ENCODE measurements at places on chromosomes 12 and 14.

GRCh38 chr12:113318900-113319628 lies 15.8 kb downstream of the SLC8B1 start:
- no peak for DNase-seq

DNA sequence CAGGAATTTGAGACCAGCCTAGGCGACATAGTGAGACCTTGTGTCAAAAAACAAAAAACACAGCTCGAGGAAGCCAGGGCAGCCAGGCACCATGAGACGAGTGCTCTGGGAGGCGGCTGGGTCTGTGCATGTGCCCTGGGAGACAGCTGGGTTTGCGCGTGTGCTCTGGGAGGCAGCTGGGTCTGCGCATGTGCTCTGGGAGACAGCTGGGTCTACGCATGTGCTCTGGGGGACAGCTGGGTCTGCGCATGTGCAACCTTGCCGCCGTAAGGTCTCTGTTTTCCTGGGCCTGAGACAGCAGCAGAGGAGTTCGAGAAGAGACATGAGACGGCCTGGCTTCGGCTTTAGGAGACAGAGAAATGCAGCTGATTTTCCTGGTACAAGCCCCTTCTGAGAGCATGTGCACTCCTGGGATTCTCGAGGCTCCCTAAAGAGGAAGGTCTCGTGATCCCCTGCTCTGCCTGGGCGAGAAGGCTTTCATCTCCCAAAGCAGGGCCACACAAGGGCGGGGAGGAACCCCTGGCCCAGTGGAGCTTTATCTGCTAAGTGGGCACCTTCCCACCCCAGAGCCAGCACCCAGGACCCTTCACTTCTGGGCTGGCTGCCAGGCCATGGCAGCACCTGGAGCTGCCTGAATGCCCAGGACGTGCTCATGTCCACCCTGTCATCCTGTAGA lies 3.5 kb upstream of the BDKRB1 start:
- DNase-seq: no peak

GRCh38 chr12:14695715-14696141 lies 671 bp downstream of the GUCY2C start:
- no peak for DNase-seq

GRCh38 chr12:109762071-109762672 lies 48.5 kb downstream of the FAM222A start:
- no peak for DNase-seq

DNA sequence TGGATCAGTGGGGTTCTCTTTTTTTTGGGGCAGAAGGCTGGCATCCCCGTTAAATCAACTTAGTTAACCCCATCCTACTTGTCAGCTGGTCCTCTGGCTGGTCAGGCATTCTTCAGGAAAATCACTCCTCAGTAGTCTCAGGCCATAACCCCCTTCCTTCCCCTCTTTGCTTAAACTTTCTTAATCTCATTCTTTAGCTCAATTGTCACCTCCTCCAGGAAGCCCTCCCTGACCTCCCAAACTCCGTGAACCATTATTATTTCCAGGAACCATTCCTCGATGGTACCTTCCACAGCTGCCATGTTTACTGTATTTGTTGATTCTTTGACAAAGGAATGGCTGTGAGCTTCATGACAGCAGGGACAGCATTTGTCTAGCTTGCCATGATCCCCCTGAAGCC lies 72.5 kb upstream of the FBXO21 start:
- DNase-seq: no peak

GRCh38 chr14:72165229-72165698 lies 233.0 kb downstream of the RGS6 start:
- DNase-seq: no peak

GRCh38 chr12:104748356-104748755 lies 209.7 kb downstream of the SLC41A2 start:
- DNase-seq: no peak

GRCh38 chr14:80117876-80118275 lies 93.4 kb downstream of the DIO2 start:
- DNase-seq: no peak

- DNase-seq: no peak
Measured at GRCh38 chr14:24298892-24299254, 707 bp downstream of the DHRS1 start.

- DNase-seq: no peak
Measured at GRCh38 chr14:34498684-34499412, 36.8 kb upstream of the SPTSSA start.

DNA sequence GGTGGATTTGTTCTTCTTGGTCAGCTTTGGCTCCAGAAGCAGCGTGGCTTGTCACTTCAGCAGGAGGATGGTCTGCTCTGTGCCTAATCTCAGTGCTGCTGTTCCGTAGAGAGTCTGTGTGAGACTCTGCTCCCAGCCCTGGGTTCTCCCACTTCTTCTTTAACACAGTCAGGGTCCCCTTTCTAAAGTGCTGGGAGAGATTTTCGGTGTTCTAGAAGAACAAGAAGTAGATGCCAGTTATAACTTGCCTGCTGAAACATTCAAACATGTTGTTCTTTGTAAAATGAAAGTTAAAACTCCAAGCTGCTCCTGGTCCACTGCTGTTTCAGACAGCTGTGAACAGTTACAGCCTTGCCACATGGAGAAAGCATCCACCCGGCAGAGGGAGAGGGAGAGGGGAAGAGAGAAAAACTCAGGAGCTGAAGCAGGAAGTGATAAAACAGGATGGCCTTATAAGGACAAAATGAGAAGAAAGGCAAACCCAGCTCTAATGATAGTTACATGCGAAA lies 55.2 kb upstream of the CERS5 start:
- peak; percentile 47 for DNase-seq

GRCh38 chr12:15522574-15523187 lies 200.4 kb downstream of the PTPRO start:
- no peak for DNase-seq

GRCh38 chr12:4202918-4203317 lies 70.6 kb upstream of the CCND2 start:
- DNase-seq: no peak

DNA sequence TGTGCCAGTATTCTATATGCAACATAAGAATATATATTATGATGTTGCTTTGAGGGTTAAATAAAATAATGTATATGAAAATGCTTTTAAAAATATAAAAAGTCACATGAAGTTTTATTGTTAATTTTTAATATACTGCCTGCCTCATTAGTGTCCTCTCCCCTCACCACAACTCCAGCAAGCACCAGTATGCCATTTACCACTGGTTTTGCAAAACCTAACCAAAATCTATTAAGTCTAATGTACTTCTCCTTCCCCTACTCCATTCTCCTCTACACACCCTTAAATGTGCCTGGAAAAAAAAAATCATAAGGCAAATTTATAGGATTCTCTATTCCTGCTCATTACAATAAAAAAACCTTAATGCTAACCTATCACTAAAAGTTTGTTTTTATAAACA lies 24.0 kb upstream of the GNG2 start:
- no peak for DNase-seq

DNA sequence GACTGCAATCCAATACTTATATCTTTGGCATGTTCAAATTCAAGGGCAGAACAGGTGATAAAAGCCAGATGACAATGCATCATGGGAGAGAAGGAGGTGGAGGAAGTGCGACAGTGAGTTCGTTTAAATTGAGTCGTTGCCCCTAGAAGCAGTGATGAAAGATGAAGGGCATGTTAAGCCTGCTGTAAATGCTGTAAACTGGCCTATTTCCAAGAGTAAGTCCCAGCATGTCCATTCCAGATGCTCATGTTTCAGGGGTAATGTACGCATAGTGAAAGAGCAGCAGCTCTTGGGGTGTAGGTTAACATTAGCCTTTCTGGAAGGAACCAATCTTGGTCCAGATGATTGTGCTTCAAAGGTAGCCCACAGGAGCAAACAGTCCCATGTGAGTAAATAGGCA lies 97.1 kb downstream of the C2CD5 start:
- no peak for DNase-seq

DNA sequence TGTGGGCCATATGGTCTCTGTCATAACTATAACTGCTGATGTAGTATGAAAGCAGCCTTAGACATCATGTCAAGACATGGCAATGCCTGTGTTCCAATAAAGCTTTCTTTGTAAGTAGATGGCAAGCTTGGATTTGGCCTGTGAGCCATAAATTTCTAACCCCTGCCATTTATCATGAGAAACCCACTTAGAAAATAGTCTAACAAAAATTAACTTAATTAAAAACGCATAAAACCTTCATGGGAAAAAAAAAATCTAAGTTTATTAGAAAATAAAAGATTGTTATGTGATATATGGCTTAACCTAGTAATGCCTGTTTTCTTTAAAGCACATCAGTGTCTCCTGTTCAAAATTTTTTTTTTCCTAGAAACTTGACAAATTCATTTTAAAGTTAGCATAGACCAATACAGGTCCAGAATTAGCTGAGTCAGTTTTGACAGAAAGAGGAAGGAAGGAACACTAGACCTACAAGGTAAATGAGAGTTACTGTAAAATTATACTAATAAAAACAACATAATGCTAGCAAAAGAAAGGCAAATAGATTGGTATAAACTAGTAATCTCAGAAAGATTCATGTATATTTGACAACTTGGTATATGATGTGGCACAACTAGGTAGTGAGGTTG lies 68.2 kb downstream of the USP15 start:
- no peak for DNase-seq

GRCh38 chr14:66993512-66993911 lies 195.7 kb upstream of the GARIN2 start:
- DNase-seq: no peak

GRCh38 chr14:94123296-94123695 lies 6.1 kb downstream of the IFI27L2 start:
- no peak for DNase-seq
